NCI-H1436 treated with DMSO at 0.1 percent for 48 hours (cell line): ENCODE measurements at places on chromosomes 5 and 9.

GRCh38 chr9:94029932-94030317, 54.3 kb upstream of the PTPDC1 start:
- no peak for DNase-seq

- no peak for DNase-seq
These were observed 35.5 kb downstream of the EFNA5 start for GRCh38 chr5:107634981-107635848.

DNA sequence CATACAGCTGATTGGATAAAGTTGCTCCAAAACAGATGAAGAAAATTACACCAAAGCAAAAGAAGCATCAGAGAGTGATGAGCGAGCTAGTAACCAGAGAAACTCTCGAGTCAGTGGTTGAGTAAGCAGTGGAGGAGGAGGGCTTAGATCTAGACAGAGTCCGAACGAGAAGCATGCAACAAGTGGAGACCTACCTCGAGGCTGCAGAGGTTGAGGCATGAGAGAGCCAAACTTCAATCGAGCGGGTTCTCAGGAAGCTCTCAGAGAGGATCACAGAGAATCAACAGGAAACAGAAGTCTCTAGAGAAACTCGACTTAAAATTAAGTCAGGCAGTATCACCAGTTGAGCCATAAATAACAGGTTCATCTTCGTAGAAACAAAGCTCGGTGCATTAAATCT, 6.1 kb downstream of the RUSC2 start:
- no peak for DNase-seq

- no peak for DNase-seq
These were observed 32.3 kb downstream of the TMEM167A start for GRCh38 chr5:83044926-83045325.

GRCh38 chr5:16557477-16557876, 59.3 kb downstream of the RETREG1 start:
- no peak for DNase-seq

DNA sequence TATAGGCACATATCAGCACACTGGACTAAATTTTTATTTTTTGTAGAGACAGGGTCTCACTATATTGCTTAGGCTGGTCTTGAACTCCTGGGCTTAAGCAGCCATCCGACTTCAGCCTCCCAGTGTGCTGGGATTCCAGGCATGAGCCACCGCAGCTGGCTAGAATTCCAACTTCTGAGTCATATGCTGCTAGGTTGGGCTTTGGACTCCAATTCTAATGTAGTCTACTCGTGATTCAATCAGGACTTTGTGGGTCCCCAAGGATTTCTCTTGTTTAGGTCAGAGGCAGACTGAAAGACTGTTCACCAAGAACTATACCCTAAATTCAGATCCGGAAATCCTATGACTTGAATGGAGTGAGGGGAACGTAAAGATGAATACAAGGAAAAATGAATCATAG, 68.2 kb upstream of the CHD1 start:
- DNase-seq, result no peak
